ENCODE measurements at places on chromosomes 11 and 22. TPM values are rescaled to one million over a fixed set of nuclear protein-coding genes. Genes with fewer than 3 reads are reported as not detected.

Gene SEZ6L
- total RNA-seq = not detected

Gene LRRC56
- total RNA-seq = 0.11 TPM

DNA sequence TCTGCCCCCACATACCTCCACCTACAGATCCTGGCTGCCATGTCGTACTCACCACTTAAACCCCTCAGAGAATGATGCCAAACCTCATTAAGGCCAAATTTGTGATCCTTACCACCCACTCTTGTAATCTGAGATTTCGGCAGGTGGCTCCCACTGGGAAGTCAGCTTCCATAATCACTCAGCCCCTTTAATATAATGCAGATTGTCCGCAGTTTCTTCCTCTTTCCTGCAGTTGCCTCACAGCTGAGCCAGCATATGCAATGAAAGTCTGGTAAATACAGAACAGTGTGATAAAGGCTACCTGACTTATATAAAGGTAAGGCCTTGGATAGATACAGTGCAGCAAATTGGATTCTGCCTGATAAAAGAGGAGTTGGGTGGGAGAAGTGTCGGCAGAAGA is 515.2 kb upstream of the TENM4 start:
- no peak for DNase-seq

- DNase-seq = no peak
Observed at GRCh38 chr11:107621081-107621480, 30.1 kb downstream of the ELMOD1 start.

DNA sequence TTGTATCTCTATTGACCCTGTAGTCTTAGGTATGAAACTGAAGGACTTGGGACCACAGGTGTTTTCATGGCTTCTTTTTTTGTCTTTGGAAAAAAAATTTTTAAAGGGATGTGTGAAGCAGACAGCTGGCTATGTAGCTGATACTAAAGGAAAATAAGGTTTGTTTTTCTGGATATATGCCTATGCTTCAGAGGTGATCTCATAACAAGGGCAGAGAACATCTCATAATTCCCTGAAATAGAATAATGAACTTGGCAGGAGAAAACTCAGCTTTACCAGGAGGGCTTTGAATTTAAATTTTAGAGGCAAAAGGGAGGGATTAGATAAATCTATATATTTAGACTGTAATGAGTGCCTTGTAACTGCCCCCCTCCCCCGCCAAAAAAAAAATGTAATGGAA is 714.9 kb downstream of the OPCML start:
- no peak for DNase-seq

GRCh38 chr22:35972559-35972958 is 56.1 kb downstream of the RBFOX2 start:
- no peak for DNase-seq

Gene SIK2
- total RNA-seq = 17.5 TPM

DNA sequence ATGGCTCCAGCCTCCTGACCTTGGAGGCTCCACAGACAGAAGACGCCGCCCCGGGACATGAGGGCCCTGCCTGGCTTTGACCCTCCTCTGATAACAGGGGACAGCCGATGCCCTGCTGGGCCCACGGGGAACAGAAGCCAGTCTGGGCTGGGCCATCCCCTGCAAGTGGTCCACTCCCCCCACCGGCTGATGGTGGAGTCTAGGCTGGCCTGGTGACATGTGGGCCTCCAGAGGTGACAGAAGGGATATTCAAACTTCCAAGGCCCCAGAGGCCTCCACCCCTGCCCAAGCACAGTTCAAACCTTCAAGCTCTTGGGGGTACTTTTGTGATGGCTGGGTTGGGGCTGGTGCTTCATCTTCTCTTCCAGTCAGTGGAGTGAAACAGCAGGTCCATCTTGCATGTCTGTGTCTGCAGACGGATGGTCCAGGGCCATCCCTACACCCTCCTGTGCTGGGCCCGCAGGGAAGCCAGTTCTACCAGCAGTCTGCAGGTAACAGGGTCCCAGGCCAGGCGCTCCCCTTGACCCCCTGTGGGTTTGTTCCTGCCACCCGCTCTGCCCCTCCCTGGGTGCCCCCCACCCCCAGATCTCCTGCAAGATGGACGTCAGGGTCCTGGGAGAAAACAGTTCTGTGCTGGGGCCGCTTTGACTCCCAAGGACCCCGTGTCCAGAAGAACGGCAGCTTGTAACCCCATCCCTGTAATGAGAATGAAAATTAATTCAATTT is 929.9 kb downstream of the BRD1 start:
- no peak for DNase-seq

Gene TRIM49
- not detected for total RNA-seq

- DNase-seq = peak; percentile 61
Observed at GRCh38 chr11:80593648-80594374, 1153.0 kb upstream of the TENM4 start.

Gene PANX3
- total RNA-seq = not detected

GRCh38 chr11:32026766-32027165 is 64.1 kb upstream of the RCN1 start:
- no peak for DNase-seq

DNA sequence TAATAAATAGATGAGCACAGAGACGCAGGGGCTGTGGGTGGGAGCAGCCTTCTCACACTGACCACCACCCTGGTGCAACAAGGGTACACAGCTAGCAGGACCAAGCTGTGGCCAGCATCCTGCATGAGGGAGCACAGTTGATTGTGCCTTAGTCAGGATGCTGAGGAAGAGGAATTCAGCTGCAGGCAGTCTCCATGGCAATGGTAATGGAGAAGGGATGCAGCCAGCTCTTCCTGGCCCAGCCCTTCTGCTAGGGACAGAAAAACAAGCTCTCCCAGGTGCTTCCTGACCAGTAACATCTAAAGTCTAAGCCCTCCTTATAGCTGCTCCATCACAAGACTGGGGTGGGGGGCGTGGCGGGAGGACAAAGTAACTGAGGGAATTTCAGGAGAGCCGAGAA is 363.5 kb downstream of the BUD13 start:
- no peak for DNase-seq

DNA sequence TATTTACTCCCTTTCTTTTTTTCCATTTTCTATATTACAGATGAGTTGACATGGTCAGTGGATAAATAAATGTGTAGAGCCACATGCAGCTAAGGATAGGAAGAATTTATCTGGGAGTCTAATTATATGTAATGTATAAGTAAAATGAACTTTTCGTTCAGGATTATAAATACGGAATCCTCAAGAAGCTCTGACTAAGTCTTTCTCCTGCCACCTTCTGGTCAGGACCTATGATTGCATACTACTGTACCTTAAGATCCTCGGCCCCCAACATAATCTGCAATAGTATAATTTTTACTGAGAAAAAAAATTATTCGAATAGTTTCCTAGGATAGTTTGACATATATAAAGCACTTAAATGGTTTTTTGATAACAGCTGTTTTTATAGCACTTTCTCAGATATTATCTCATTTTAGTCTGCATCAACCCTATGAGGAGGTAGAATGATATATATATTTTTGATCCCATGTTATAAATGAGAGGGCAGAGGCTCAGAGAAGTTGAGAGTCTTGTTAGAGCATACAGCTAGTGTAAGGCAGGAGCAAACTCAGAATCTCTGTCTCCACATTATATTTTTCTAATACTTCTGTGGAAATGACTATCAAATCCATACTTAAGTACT is 36.1 kb downstream of the CCDC90B start:
- DNase-seq = peak; percentile 45

DNA sequence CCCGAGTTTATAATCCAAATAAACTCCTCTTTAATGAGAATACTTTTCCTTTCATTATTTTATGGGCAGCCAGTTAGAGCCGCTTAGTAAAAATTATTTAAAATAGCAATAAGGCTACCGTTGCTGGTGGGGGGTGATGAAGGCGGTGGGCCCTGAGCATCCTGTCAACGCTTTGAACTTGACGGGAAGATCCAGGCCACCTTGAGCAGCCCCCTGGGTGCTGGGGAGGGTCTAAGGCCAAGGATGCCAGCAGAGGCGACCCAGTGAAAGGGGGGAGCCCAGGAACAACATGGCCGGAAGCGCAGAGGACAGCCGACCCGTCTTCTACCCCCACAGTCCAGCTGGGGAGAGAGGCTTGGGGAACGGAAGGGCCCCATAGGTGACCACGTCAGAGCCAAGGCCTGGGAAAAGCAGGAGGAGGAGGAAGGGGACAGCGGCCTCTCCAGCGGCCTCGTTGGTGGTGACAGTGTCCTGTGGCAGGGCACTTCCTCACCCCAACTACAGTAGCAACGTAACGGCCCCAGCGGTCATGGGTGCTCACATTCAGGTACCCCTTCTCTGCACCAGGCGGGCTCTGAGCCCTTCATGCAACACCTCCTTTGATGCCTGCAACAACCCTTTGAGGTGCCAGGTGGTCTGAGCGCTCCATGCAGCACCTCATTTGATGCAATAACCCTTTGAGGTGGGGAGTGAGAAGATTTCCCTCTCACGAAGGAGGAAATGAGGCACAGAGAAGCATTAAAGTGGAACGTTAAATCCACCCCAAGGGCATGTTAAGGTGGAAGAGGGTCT is 695.3 kb downstream of the TBC1D22A start:
- no peak for DNase-seq

GRCh38 chr22:47053013-47053725 is 290.7 kb downstream of the TBC1D22A start:
- no peak for DNase-seq

Gene CHRNA10
- total RNA-seq = 0.05 TPM

DNA sequence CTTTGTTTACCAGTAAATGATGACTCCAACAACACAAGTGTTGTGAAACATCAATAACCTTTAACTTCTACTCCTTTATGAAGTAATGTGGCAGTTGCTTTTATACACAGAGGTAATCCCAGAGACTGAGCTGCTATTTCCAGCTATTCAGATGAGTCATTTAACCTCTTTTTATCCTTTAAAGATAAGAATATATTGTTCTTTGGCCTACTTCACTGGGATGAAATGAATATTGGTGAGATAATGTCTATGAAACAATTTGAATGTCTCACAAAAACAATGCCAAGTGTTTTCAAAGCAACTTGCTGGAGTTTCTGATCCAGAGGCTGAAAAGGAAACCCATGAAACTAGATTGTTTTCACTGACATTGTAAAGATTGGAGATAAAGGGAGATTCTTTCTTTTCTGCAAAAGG is 564.4 kb upstream of the LUZP2 start:
- DNase-seq = no peak

Gene LYVE1
- not detected for total RNA-seq

Gene CDC42BPG
- 1.1 TPM for total RNA-seq

Gene OVCH2
- total RNA-seq = not detected

DNA sequence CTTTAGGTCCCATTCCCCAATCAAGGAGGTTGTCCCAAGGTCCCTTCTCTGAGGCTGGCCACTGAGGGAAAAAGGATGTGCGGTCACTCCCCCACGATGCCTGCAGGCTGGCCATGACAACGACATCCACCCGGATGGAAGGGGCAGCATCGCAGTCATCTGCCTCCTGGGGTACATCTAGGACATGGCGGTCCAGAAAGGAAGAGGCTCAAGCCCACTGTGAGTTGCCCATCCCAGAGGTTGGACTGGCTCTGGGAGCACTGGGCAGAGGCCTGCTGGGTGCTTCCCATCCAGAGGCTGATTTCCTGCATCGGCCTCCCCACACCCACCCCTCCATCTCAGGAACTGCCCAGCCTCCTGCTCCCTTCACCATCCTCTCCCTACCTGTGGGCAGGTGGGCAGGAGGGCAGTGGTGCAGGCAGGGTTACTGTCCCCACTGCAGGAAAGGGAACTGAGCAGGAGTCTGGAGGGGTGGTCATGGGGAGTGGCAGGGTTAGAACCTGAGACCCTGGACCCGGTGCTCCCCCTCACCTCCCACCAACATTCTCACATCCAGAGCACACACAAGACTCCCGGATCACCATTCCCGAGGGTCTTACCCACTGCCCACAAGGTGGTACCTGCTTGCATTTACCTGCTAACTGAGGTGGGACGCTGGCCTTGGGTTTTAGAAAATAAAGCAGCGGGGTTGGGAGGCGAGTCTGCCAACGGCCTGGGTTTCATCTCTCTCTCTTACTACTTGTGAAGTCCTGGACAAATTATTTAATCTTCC is 4.4 kb downstream of the RCE1 start:
- DNase-seq = no peak

Gene VSIG2
- not detected for total RNA-seq

- DNase-seq = no peak
Observed at GRCh38 chr11:58625826-58626460, 3.5 kb downstream of the CNTF start.

- no peak for DNase-seq
Observed at GRCh38 chr22:32063701-32064100, 20.6 kb downstream of the SLC5A1 start.

DNA sequence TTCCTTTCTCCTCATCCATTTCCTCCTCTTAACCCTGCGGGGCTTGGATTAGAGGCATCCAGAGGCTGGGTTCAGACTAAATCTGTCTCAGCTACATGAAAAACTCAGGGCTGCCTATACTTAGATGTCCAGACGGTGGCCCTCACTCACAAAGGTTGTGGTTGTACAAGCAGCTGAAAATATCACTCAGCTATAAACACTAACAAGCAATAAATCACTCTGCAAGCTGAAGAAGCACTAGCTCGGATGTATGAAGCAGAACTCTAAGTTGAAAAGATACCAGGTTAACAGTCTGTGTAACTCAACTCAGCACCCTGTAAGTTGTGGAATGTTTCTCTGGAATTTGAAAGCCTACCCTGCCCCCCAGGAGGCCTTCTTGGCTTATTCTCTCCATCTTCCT is 82.9 kb downstream of the EXT2 start:
- no peak for DNase-seq

Gene PDE2A
- 0.64 TPM for total RNA-seq

DNA sequence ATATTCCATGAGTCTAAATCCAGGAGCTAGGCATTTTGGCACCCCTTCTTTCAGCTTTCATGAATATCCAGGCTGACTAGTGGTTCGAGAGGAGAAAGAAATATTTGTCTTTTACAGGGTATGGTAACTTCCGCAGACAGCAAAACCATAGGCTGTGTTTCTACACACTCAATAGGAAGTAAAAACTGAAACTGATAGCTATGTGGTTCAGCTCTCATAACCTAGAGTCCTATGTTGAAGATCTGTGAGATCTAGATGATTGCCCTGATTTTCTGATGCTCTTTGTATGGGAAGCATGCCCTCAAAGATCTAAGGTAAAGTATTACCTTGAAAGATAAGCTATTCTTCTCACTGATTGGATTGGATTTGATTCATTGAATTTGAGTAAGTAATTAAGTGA is 118.3 kb downstream of the CD44 start:
- DNase-seq = no peak

DNA sequence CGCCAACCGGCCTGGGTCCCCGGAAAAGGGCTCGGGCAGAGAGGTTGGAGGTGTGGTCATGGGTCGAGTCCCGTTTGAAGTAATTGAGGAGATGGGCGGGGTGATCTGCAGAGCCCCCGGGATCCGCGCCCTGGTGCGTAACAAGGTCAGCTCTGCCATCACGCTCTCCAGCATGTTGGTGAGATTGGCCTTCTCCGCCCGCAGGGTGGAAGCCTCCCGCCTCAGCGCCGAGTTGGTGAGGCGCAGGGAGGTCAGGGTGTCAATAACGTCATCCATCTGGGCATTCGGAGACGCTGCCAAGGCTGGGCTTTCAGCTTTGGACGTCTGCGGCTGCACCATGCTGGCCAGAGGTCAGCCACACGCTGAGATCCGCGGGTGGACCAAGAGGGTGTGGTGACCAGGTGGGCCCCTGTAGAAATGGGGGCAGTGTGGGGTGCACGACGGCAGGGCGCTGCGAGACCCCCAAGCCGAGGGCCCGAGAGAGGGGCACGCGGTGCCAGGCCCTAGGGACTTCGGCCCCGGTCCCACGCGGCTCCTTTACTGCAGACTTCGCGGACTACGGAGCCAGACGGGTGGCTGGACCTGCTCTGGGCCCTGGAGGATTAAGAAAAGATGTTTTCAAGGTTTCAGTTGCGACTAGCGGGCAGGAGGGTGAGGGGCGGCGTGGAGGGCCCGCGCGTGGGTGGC is 672 bp downstream of the RTL6 start:
- no peak for DNase-seq

- DNase-seq = no peak
Observed at GRCh38 chr11:126840201-126840886, 160.2 kb downstream of the KIRREL3 start.

Gene LGALS12
- total RNA-seq = not detected
